ENCODE measurements at places on chromosomes 1 and 21. TPM values are rescaled to one million over a fixed set of nuclear protein-coding genes. Genes with fewer than 3 reads are reported as not detected.

GRCh38 chr1:214364786-214365295, 83.9 kb downstream of the SMYD2 start:
- DNase-seq = no peak

GRCh38 chr1:9110669-9111356, 18.1 kb downstream of the GPR157 start:
- peak; percentile 89 for DNase-seq

DNA sequence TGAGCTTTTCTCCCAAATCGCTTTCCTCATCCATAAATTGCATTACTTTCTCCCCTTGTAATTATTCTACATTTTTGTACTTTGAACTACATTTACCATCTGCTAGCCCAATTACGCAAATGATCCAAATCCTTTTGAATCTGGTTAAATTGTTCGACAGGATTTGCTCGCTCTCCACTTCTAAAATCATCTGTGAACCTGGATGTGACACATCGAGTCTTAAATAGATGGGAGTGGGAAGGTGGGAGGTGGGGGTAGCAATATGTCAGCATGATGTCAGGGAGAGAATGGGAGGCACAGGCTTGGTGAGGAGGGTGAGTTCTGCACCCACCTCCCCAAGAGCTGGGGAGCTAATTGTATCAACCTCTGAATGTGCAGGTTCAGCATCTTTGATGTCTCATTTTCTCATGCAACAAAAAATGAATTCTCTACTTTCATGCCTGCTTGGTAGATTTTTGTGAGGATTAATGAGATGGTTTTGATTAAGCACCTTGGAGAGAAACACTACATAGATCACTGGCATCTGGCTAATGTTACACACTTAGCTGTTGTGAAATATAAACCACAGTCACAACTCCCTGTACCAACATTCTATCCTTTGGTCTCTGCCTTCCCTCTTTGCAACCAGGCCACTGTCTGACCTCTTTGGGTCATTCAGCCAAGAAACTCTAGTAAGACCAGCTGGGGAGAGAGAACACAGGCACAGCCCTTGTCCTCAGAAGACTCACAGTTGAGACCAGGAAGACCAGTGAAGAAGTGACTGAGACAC, 165.1 kb downstream of the DAB1 start:
- no peak for DNase-seq

DNA sequence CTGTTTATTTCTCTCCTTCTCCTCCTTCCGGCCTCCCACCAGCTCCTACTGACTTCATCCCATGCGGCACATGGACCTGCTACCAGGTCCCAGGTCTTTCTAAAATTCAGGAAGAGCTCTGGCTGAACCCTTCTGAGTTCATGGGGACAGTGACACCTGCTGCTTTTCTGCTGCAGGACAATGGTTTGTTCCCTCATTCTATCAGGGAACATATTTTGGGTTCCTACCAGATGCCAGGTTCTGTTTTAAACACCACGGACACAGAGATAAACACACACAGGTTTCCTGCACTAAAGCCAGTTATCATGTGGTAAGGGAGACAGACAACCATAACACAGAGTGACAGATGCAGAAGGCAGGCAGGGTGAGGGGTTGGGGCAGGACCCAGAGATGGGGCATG, 114.0 kb upstream of the RAB4A start:
- DNase-seq = no peak

GRCh38 chr1:182795563-182796228, 6.1 kb downstream of the NPL start:
- no peak for DNase-seq

DNA sequence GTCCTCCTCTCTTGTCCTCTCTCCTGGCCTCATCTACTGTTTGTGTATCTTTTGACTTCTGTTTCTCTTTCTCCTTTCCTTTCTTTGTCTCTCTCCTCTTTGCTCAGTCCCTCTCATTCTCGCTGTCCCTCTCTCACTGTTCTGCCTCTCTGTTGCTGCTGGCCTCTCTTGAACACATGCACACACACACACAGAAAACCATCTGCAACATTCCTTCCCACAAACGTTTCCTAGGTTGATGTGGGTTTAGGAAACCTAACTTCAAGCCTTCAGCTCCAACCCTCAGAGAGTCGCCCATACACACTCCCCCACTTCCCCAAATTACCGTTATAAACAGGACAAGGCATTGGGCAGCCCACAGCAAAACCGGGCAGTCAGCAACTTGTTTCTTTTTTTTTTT, 10.9 kb upstream of the SSBP3 start:
- no peak for DNase-seq

- no peak for DNase-seq
Observed at GRCh38 chr1:76285578-76286135, 211.1 kb downstream of the ST6GALNAC3 start.

DNA sequence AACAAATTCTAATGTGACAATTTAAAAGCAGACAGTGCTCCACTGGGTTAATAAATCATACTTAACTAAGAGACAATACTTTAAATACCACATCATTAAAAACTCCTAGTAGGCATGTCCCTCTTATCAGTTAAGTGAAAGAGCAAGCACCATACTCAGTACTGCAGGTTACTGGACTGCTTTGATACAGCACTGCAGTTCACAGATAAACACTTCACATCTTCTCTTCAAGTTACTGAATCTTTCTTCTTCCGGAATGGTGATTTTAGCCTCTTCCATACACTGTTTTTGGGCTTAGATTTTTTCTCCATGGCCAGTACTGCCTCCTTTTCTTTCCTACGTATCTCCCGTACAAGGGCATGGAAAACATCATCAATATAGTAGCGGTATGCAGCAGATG, 11.0 kb downstream of the RIT1 start:
- no peak for DNase-seq

- no peak for DNase-seq
Observed at GRCh38 chr1:6996866-6997265, 211.6 kb downstream of the CAMTA1 start.

DNA sequence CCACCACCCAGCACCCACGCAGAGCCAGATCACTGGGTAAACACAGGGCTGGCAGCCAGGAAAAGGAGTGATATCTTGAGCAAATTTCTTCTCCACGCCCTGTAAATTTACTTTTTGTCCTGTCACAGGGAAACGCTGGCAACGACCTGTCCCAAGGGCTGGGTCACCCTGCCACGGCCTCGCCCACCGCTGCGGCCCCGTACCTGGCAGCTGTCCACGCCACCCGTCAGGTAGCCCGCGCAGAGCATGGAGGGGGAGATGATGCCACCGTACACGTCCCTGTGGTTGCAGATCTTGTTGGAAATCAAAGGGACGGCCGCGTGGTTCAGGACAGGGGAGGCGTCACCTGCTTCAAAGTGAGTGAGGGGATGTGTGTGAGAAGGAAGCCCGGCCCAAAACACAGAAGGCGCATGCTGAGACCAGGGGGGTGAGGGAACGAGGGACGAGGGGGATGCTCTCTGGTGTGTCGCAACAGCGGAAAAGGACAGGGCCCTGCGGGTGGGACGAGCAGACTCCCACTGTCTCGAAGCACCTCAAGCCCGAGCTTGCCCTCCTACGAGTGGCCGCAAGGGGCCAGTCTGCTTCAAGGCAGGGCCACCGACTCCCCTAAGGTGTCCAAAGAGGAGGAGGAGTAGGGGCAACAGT, 10.1 kb upstream of the TFF1 start:
- DNase-seq = no peak

Gene SLC30A10
- 59.4 TPM for total RNA-seq

Gene SPRR2E
- total RNA-seq = not detected

Gene CFAP141
- not detected for total RNA-seq

Gene FAM229A
- total RNA-seq = 10.0 TPM

Measured in left lobe of liver (tissue), 2 donors.